ENCODE measurements at places on chromosomes 12 and 14. TPM values are rescaled to one million over a fixed set of nuclear protein-coding genes. Genes with fewer than 3 reads are reported as not detected.

TAS2R14 gene
- total RNA-seq, result 4.0 TPM

GZMH gene
- not detected for total RNA-seq

IL31 gene
- total RNA-seq, result not detected

LBHD2 gene
- not detected for total RNA-seq

TESPA1 gene
- 1.8 TPM for total RNA-seq

CLEC2A gene
- not detected for total RNA-seq

EFS gene
- 3.0 TPM for total RNA-seq

Measured in omental fat pad (tissue), 4 donors.